Stimulated activated CD4-positive, alpha-beta T cell treated with anti-CD3 and anti-CD28 coated beads, Interleukin-2, amount 100 ng/mL, for 24 hours (primary cell): ENCODE measurements at places on chromosomes 3 and 15.

GRCh38 chr3:72312339-72312738 lies 527.4 kb upstream of the PROK2 start:
- DNase-seq: no peak

DNA sequence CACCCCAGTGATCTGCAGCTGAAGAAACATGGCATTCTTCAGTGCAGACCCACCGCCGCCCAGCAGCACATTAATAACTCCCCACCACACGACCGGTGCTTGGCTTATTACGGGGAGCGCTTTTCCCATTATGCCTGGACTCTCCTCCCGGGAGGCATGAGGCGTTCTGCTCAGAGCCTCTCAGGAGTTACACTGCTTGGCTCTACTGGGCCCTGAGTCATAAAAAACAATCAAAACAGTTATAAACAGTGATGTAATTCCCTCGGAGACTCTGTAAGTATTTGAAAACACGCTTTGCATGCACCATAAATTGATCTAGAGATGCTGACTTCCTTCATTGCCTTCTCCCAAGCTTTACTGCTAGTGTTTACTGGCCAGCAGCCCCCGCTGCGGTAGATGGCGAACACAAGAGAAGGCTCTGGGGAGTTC lies 77.1 kb upstream of the SNRPA1 start:
- no peak for DNase-seq

DNA sequence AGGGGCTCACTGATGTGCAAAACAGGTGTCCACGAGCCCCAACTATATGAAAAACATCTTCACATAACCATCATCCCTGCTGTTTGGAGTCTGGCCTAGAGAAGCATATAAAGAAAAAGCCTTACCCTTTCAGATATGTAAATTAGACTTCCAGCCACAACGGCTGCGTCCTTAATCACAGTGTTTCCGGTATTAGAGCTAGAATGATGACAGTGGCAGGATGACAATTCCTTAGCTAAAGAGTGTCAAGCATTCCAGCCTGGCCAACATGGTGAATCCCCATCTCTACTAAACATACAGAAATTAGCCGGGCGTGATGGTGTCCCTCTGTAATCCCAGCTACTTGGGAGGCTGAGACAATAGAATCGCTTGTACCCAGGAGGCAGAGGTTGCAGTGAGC lies 19.5 kb upstream of the SAMD7 start:
- no peak for DNase-seq

DNA sequence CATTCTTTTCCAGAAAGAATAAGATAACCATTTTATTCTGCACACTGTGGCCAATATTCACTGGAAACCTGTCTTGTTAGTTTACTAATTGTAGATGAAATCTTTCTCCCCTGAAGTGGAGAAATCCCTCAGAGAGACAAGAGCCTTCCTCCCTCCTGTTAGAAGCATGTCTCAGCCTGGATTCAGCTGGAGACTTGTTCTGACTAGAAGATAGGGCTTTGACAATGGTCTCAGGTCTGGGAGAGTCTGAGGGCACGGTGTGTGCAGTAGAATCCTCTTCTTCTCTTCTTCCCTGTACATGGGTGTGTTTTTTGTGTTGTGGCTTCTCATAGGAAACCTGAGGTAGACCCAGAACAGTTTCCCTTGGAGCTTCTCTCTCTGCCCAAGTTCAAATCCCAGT lies 19.9 kb downstream of the CCK start:
- no peak for DNase-seq

GRCh38 chr15:55297315-55297714 lies 7.7 kb upstream of the RAB27A start:
- DNase-seq: no peak

DNA sequence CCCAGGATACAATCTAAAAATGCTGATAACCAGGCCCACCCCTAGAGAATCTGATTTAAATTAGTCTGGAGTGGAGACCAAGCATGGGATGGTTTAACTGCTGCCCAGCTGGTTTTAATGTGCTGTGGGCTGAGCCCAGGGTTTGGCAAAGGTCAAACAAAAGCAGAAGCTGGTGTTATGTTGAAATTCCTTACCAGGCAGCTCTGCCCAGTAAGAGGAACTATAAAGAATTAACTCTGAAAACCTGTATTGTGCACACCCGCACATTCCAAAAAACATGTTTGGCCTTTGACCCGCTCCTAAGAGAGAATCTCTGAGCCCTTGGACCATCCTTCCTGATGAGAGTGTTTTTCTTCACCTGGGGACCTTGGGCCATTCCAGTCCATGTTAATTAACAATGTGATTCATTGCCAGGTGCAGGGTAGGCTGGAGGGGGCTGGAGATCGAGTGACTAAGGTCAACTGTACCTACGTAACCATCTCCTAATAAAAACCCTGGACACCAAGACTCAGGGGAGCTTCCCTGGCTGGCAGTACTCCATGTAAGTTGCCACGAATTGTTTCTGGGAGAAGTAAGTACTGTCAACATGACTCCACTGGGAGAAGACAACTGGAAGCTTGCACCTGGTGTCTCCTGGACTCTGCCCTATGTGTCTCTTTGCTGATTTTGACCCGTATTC lies 10.9 kb downstream of the CCDC13 start:
- no peak for DNase-seq

- DNase-seq: no peak
Measured at GRCh38 chr3:23664459-23664858, 141.3 kb upstream of the UBE2E1 start.

GRCh38 chr3:49602049-49602554 lies 47.8 kb downstream of the BSN start:
- DNase-seq: no peak

DNA sequence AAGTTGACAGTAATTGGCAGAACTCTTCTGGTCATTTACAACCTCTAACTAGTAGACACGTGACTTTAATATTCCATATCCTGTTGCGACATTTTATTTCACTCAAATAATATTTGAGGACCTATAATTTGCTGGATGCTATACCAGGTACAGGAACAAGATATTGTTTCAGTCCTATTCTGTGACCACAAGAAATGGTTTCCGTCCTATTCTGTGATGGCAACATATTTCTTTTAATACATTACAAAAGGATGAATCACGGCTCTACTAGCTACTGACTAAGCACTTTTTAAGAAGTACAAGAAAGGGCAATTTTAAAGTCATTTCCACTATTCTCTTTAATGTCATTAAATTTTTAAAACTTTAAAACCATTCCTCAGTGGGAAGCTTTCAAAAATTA lies 400.2 kb downstream of the CNTN3 start:
- DNase-seq: no peak

- DNase-seq: no peak
Measured at GRCh38 chr3:114374433-114374990, 80.7 kb downstream of the TIGIT start.

DNA sequence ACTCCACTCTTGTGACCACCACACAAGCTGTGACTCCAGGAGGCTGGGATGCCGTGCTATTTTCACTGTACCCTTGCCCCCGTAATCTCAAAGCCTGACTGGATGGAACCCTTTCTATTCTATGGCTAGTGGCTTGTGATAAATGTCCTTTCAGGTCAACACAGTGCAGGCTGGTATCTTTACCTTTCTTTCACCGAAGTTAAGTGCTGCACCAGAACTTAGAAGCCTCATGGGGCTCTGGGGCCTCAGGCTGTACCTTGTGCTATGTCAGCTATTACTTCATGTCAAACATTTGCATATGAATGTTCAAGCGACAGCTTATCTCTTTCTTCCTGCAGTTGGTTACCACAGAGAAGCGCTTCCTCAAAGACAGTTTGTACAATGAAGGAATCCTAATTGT lies 66.8 kb downstream of the RPL39L start:
- no peak for DNase-seq

DNA sequence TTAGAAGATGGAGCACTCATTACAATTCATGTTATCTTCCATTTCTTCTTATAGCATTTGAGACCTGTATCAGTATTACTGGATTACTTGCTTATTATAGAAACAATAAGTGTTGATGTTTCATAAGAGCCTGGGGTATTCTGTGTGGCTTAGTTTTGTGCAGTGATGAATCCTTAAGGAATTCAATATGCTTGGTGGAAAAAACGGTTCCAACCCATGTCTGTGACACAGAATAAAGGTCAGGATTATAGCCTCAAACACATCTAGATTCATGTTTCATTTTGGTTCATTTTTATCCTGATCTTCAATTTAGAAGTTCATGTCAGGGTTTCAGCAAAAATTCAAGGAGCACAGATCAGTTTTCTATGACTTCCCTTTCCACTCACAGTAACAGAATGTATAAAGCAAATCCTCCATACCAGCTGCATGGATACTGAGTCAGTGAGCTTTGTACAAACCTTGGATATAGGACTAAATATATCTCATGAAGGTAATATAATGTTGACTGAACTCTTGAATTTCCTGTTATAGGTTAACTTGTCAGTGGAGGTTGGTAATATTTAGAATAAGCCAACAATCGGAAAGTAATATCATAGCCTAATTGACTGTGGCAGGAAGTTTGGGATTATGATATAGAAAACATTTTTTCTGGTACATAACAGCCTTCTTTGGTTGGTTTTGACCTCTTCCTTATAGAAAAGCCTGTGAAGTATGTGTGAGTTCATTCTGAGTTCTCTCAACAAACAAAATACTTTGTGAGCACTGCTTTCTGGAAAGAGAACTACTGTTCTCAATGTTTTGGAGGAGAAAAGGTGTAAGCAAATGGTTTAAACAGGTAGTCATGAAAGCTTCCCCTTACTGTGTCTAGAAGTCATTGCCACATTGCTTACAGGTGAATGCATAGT lies 218.2 kb upstream of the TPM1 start:
- DNase-seq: no peak

- peak; percentile 73 for DNase-seq
Measured at GRCh38 chr3:8769088-8769822, at the start of gene OXTR. TSS of gene OXTR (minus strand) at chr3:8769613. CDS start at chr3:8768187, 1,426 bp downstream.

GRCh38 chr15:70197945-70198361 lies 100.2 kb upstream of the TLE3 start:
- no peak for DNase-seq

- DNase-seq: no peak
Measured at GRCh38 chr3:182413061-182413460, 380.2 kb upstream of the ATP11B start.

DNA sequence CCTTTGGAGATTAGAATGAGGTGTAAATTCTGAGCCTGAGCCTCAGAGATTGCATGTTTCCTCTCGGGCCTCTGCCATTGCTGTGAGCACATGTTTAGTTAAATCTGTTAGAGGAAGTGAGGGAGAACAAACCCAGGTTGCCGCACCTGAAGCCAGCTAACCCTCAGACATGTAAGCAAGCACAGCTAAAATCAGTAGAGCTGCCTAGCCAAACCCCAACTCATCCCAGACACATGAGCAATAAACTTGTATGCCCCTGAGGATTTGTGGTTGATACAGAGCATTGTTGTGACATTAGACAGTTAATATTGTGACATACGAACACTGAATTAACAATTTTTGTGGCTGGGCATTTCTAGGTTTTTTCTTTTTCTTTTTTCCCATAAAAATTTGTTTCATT lies 41.9 kb downstream of the NMD3 start:
- no peak for DNase-seq
